Liver (tissue), 10 donors: ENCODE measurements at places on chromosomes 11 and 22. TPM values are rescaled to one million over a fixed set of nuclear protein-coding genes. Genes with fewer than 3 reads are reported as not detected.

GRCh38 chr22:46175631-46176030 is 25.3 kb downstream of the PPARA start:
- DNase-seq = no peak

DNA sequence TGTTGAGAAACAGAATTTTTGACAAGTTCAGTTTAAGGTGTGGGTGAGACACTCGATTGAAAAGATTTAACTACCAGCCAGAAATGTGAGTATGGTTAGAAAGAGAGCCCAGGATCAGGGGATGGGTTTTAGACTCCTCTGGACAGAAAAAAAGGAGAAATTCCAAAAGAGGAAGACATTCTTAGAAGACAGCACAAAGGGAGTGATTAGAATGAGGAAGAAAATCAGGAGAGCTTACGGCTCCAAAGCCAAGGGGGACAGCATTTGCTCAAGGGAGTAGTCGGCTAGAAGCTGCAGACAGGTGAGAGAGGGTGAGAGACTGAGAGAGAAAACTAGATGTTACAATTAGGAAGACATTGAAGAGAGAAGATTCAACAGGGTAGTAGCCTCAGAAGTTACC is 166.1 kb downstream of the ADAMTS15 start:
- no peak for DNase-seq

DNA sequence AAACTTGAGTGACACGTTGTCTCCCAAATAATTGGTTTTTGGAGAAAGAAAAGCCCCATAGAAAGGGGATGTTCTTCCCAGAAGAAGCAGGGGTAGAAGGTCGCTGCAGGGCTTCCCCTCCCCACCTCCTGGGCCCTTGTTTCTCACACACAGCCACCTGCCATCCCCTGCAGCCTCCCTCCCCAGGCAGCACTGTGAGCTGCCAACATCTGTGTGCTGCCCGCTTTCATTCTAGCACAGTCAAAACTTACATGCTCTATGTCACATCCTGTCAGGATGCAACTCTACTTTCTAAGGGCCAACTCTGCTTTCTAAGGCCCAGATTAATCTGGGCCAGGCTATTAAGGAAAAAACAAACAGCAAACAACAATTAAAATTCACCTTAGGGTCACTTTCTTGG is 309.4 kb upstream of the ZC3H12C start:
- DNase-seq = no peak

DNA sequence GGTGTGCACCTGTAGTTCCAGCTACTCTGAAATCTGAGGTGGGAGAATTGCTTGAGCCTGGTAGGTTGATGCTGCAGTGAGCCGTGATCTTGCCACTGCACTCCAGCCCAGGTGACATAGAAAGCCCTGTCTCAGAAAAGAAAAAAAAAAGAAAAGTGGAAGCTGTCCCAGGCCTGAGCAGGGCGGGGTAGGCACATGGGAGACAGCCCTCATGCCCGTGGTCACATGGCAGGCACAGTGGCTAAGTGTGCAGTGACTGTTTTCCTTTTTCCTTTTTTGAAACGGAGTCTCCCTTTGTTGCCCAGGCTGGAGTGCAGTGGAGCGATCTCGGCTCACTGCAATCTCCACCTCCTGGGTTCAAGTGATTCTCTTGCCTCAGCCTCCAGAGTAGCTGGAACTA is 7.8 kb downstream of the OTUB1 start:
- no peak for DNase-seq

- DNase-seq = no peak
Observed at GRCh38 chr22:45452565-45453379, 39.3 kb downstream of the RIBC2 start.

- DNase-seq = no peak
Observed at GRCh38 chr11:47387944-47388696, 9.8 kb upstream of the SPI1 start.

DNA sequence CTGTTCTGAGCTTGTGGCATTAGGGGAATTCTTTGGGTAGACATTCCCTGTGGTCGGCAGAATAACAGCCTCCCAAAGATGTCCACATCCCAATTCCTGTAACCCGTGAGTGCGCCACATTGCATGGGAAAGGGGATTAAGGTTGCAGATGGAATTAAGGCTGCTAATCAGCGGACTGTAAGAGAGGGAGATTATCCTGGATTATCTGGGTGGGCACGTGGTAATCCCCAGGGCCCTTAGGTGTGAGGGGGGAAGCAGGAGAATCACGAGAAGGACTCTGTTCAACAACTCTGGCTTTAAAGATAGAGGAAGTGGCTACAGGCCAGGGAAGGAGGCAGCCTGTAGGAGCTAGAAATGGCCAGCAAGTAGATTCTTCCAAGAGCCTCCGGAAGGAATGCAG is 16.0 kb downstream of the CACNG2 start:
- no peak for DNase-seq

DNA sequence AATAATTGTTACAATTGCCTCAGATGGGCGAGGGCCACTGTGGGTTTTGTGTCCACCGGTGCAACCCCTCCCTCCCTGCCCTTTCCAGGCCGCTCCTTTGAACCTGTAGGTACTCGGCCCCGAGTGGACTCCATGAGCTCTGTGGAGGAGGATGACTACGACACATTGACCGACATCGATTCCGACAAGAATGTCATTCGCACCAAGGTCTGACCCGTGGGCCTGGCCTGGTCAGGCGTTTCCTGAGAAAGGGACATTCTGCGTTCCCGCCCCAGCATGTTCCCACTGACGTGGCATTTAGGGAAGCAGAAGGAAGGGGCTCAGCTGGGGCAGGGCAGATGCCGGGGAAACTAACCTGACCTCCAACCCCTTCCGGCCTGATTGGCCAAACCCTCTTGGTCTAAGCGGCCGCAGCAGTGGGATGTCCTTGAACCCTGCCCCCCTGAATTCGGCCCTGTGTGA is 10.1 kb downstream of the SIDT2 start:
- no peak for DNase-seq

- no peak for DNase-seq
Observed at GRCh38 chr11:87290304-87290922, 252.7 kb downstream of the TMEM135 start.

DNA sequence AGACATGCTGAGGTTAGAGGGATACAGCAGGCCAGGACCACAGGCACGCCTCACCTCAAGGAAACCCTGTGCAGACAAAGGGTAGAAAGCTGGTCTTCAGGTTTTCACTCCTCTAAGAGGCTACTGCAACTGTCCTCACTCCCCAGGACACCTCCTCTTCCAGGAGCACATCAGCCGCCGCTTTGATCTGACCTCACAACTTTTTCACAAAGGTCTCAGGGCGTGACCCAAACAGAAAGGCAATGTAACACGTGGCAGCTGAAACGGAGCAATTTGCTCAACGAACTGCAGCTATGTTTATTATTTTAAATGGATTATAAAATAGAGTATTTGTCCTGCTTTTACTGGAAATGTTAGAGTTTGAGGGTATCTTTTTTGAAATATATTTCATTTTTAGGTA is 46.1 kb downstream of the LARGE1 start:
- DNase-seq = no peak

DNA sequence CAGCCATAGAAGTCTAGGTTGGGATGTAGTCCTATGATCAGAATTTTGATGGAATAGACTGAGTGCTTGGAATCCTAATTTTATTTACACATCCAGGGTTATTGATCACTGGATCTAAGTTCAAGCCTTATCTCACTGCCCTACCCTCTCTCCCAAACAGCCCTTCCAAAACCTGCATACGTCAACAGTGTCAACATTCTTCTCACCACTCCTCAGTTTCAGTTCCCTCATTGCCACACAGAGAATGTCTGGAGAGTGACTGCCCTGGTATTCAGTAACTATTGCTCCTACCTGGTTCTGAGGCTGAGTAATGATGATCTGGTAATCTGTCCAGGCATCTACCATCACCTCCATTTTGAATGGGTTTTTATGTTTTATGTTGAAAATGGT is 60.0 kb downstream of the GLYATL1 start:
- DNase-seq = no peak

DNA sequence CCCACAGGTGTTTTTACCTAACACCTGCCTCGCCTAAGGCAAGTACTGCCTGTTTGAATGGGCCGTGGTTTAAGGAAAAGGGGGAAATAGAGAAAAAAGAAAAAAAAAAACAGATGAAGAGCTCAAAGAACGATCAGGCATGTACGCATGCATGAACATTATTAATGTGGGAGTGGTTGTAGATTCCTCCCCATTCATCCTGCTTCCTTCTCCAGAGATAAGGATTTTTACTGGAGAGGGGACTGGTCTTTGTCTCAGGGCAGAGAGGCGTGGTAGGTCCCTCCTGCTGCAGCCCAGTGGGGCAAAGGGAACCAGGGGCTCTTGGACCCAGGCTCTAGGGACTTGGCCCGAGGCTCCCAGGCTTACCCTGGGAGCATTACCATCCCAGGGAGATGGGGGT is 23.1 kb downstream of the RPS6KA4 start:
- DNase-seq = no peak

DNA sequence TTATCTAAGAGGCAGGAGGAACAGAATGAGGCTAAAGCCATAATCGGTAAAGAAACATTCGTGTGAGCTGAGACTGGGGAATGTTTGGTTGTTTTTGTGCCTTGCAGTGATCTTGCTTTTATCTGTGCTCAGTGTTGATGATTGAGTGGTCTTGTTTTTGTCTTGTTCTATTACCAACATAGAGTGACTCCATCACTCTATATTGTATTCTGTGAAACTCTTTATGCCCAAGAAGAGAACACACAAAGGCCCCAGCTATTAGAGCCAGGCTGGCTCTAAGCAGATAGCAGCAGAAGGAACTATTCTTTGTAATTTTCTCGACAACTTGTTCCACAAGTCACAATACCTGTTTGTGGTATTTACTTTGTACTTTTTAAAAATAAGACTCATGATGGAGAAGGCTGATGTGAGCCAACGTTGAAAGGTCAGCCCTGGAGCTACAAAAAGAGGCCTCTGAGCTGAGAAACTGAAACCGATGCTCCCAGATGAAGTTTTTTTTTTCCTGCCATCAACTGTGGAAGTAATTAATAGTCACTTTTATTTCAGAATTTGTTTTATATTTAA is 68.4 kb downstream of the LARGE1 start:
- DNase-seq = no peak

GRCh38 chr11:111796696-111797095 is 30.5 kb upstream of the PPP2R1B start:
- no peak for DNase-seq

DNA sequence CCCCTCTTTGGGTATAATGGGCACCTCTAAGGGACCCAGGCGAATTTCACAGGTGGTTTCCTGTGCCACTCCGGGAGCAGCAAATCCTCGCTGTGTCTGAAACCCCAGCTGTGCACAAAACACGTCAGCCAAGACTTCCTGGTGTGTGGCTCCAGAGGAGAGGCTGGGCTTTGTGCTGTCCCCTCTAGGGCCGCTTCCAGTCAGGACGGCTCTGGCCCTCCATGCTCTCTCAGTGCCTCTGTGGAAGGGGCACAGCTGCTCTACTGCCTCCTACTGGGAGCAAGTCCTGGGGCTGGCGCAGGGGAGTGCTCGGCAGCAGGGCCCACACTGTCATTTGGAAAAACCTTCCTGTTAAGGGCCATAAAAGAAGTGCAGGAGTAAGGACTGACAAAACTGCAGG is 23.7 kb upstream of the ARFGAP3 start:
- no peak for DNase-seq

GRCh38 chr11:25159341-25159740 is 662.5 kb downstream of the LUZP2 start:
- DNase-seq = no peak

- no peak for DNase-seq
Observed at GRCh38 chr22:50317178-50317577, 9.6 kb downstream of the DENND6B start.

GRCh38 chr22:49961601-49962011 is 1.0 kb downstream of the PIM3 start:
- DNase-seq = no peak

- DNase-seq = peak; percentile 88
Observed at GRCh38 chr22:45994491-45995404, 17.8 kb upstream of the WNT7B start.

DNA sequence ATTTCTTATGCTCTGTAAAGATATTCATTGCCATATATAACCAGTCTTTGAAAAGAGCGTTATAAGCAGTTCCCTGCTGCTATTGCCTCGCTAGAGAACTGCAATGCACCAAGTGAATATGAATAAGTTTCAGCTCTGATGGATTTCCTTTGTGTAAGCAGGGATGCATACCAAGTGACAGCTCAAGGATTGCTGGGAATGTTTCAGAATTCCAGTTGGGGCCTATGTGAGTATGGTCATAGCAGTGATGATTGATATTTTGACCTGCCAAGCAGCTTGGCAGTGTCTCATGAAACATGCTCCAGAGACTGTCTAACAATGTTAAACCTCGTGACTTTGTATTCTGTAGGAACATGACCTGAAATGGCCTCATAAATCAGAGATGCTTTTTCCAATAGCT is 312.6 kb downstream of the C11orf87 start:
- no peak for DNase-seq

DNA sequence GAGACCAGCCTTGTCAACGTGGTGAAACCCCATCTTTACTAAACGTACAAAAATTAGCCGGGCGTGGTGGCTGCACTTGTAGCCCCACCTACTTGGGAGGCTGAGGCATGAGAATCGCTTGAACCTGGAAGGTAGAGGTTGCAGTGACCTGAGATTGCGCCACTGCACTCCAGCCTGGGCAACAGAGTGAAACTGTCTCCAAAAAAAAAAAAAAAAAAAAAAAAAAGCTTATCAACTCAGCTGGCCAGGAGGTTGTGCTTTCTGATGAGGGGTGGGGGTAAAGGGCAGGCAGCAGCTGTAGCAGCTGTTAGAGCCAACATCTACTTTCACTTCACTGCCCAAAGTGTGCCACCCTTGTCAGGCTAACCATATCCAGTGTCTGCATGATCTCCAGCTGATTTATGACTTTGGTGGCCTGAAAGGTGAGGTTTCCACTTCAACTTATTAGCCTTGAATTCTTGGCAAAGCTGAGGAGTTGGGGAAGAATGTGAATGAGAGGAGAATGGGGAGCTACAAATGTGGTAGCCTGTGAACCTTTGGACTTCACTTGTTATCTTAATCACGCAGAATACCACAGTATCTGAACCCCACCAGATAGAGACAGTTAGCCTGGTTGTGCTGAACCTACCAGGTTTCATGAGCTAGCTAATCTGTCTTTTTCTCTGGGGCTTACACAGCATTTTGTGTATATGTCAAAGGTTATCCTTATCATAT is 19.6 kb downstream of the RNF121 start:
- DNase-seq = peak; percentile 44

- no peak for DNase-seq
Observed at GRCh38 chr11:6771926-6772893, at the start of gene OR2AG2. OR2AG2 (minus strand) TSS chr11:6771976; CDS start chr11:6768957, 3,019 bp downstream.

DNA sequence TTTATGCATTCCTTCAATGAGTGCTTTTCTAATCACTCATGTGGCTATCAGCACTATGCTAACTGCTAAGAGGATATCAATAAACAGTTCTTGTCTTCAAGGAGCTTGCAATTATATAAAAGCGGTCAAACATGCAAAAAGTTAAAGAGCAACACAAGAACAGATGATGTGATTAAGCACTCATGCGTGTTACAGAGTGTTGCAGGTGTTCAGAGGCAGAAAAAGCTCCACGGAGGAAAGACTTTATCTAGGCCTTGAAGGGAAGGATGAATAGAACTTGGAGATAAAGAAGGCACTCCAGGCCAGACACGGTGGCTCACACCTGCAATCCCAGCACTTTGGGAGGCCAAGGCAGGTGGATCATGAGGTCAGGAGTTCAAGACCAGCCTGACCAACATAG is 13.6 kb downstream of the CD3E start:
- DNase-seq = no peak

- no peak for DNase-seq
Observed at GRCh38 chr22:48070083-48070482, 1307.6 kb downstream of the TBC1D22A start.

The PRODH gene
- not detected for total RNA-seq

The PRR5 gene
- total RNA-seq = 49.1 TPM

The PDE2A gene
- total RNA-seq = 9.3 TPM

The TRIM22 gene
- 21.6 TPM for total RNA-seq

The NRXN2 gene
- total RNA-seq = 0.17 TPM

The MIAT gene
- 1.5 TPM for total RNA-seq

The GPHA2 gene
- total RNA-seq = not detected

The CST6 gene
- not detected for total RNA-seq

The THY1 gene
- 1.3 TPM for total RNA-seq
